ENCODE measurements at places on chromosomes 13 and 19. TPM values are rescaled to one million over a fixed set of nuclear protein-coding genes. Genes with fewer than 3 reads are reported as not detected.
A peak's percentile ranks its signal among the peaks of the same experiment; 100 is the strongest.

The CYP2A7 gene
- not detected for total RNA-seq

The IFNL1 gene
- total RNA-seq, result not detected

The HCN2 gene
- total RNA-seq, result 28.3 TPM

The PRKCG gene
- total RNA-seq, result 0.21 TPM

The PLK5 gene
- 0.54 TPM for total RNA-seq

The KLK3 gene
- total RNA-seq, result not detected

The PPP1R37 gene
- 34.8 TPM for total RNA-seq

The CFAP97D2 gene
- total RNA-seq, result not detected

The FGF21 gene
- total RNA-seq, result not detected

The ZNF83 gene
- total RNA-seq, result 55.6 TPM

The THSD8 gene
- total RNA-seq, result 8.2 TPM

The KLK14 gene
- not detected for total RNA-seq

The LILRA5 gene
- total RNA-seq, result not detected

- DNase-seq, result peak; percentile 99
These were observed at the start of gene MEGF8 for GRCh38 chr19:42325308-42325895. TSS of gene MEGF8 (plus strand) at chr19:42325635. CDS start at chr19:42326244, 609 bp downstream.

DNA sequence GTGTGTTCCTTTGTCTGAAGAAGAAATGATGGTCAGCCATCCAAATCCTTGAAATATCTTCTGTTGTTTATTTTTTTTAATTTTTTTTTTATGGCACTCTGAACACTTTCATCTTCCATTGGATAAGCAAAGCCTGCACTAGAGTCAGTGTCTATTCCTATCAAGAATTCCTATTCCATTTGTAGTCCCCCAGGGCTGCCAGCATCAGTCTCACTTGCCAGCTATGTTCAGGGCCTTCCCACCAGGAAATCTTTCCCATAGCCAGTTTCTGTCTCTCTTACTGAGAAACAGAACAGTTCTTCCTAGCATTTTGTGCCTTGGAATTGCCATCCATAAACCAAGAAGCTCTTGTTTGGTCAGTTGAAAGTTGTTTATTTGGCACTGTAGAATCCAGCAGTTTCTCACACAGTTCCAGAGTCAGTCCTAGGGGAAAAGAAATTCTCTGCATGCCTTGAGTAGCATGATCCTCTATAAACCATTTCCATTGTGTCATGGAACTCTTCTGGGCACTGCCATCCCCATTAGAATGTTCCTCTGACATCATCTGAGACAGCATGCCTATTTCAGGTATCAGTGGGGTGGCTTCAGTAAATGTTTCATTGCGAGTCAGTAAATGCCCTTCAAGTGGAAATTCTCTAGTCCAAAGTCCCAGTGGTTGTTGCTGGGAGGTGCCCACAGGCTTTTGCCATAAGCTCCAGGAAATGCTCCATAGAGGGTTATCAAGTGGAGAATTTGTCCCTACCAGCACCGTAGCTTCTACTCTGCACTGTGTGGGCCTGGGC lies 18.7 kb upstream of the SPRYD7 start:
- DNase-seq, result no peak

- no peak for DNase-seq
These were observed 130.3 kb upstream of the LSM14A start for GRCh38 chr19:34041925-34042521.

DNA sequence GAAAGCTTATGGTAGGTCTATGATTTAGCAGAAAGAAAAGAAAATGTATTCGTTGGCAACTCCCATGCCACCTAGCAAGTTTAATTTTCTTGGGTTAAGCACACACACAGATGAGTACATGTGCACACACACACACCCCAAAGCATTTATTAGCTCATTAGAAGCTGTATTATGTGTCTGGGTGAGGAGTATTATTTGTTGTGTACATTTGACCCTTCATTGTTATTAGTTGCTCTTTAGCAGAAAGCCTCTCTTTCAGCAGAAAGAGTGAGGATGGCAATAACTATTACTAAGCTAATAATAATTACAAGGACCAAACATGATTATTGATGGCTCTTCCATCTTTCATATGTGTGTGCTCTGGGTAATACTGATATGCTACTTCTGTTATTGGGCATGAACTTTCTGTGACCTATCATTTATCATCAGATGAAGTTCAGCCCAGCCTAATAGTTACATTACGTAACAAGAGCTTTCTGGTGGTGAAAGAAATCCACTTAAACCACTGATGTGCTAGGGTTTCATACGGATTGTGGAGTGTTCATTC lies 177.4 kb upstream of the OBI1 start:
- no peak for DNase-seq

- DNase-seq, result peak; percentile 95
These were observed 54.4 kb downstream of the COL4A2 start for GRCh38 chr13:110361365-110361911.

DNA sequence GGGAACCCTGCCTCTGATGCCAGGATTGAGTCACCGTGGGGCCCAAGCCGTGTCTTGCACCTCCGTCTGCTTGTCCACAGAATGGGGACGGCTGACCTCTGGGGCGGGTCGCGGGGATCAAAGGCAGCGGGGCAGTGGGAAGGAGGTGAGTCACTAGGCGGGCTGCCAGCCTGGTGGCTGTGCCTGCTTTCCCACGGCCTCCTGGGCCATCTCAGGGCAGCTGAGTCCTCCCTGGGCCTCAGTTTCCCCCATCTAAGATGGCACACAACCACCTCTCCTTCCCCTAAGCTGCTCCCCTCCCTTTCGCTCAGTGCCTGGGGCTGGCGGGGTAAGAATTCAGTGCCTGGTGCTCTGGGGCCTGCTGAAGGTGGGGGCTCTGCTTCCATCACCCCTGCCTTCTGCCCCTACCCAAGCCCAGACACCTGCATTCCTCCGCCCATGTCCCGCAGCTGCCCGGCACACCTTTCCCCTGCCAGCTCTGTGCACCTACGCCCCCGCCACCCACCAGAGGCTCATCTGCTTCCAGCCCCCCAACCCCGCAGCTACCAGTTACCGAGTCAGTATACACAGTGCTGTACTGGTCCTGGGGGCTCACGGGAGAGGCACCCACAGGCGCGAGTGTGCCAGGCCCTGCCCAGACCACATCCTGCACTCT lies 3.5 kb downstream of the MKNK2 start:
- DNase-seq, result no peak

GRCh38 chr19:29777781-29778309 lies 33.9 kb upstream of the CCNE1 start:
- no peak for DNase-seq

DNA sequence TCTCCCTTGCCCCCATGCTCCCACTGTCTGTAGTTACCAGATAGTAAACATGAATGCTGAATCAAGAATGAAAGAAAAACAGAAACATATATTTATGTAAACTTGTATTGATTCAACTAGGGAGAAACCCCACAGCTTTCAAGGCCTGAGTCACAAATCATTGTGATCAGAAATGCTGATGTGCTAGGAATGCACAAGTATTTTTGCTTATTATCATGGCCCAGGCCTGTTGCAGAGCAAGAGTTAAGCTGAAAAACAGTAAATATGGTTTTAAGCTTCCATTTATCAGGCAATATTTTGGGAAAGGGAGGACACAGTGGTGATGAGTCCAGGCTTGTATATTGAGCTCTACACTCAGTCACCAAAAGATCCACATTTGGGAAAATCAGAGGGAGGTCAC lies 669.6 kb downstream of the DIAPH3 start:
- no peak for DNase-seq

DNA sequence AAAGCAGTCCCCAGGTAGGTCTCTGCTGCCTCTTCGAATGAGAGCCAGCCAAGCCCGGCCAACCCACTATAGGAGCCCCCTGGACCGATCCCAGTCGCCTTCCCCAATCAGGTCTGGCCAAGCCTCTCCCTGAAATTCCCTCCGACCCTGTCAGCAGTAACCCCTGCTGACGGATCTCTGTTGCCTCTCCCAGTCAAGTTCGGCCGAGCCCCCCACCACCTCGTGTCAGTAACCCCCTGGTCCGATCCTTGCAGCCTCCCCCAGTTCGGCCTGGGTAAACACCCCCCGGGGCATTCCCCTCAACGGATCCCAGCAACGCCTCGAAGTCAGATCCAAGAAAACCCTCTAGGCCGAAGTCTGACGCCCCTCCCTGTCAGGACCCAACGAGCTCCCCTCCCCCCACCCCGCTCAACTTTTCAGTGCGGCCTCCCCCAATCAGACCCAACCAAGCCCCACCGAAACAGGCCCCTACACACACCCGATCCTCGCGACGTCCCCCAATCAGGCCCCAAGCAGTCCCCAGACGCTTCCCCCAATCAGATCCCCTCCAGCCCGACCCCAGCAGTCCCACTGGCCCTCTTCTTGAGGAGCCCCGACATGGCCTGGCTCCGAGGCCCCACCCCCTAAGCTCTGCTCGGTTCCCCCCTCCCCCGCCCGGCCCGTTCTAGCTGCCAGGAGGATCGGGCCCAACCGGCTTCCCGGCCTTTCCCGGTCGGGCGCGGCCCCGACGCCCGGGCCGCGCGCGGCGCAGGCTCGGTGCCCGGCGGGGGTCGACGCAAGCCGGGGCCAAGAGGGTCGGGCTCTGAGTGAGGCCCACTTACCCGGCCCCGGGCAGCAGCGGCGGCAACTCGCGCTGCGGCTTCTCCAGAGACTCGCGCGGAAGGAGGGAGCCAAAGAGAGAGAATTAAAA lies 1.8 kb downstream of the TNPO2 start:
- no peak for DNase-seq

- DNase-seq, result no peak
These were observed 822 bp upstream of the ZNF274 start for GRCh38 chr19:58181902-58182576.

DNA sequence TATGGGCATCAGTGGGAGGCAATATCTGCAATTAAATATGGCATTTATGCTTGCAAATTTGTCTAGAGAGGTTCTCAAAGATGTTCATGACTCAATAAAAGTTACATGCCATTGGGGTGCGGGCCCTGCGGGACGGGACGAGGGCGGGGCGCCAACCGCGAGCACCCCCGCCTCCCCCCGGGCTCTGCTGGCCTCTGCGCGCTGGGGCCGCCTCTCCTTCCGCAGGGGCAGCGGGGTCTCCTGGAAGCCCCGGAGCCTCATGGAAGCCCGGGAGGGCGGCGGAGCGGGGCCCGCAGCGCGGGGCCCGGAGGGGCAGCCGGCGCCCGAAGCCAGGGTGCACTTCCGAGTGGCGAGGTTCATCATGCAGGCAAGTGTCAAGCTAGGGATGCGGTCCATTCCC lies 179.2 kb downstream of the TPTE2 start:
- DNase-seq, result no peak

GRCh38 chr13:39419068-39419467 lies 183.9 kb downstream of the LHFPL6 start:
- DNase-seq, result no peak

DNA sequence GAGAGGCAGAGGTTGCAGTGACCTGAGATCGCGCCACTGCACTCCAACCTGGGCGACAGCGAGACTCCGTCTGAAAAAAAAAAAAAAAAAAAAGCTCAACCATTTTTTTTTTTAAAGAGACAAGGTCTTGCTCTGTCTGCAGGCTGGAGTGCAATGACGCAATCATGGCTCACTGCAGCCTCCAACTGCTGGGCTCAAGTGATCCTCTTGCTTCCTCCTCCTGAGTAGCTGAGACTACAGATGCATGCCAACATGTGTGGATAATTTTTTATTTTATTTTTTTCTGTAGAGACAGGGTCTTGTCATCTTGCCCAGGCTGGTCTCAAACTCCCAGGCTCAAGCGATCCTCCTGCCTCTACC lies 10.3 kb downstream of the EHD2 start:
- DNase-seq, result no peak

DNA sequence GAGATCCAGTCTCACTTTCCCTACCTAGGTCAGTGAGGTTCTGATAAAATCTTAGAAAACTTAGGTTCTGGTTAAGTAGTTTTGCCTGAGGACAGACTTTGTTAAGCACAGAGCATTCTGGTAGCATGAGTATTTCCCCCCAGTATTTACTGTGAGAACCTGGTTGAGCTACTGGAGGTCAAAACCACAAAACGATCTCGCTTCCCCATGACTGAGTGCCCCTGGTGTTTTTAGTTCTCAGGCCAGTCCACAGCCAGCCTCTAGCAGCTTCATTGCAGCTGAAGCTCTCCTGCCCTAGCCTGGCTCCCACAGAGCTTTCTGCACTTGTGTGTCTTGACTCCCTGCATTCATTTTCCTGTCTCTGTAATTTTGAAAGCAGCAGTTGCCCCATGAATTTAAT lies 1138.2 kb downstream of the UQCRFS1 start:
- DNase-seq, result no peak

- no peak for DNase-seq
These were observed 19.1 kb downstream of the C19orf12 start for GRCh38 chr19:29695765-29696564.

DNA sequence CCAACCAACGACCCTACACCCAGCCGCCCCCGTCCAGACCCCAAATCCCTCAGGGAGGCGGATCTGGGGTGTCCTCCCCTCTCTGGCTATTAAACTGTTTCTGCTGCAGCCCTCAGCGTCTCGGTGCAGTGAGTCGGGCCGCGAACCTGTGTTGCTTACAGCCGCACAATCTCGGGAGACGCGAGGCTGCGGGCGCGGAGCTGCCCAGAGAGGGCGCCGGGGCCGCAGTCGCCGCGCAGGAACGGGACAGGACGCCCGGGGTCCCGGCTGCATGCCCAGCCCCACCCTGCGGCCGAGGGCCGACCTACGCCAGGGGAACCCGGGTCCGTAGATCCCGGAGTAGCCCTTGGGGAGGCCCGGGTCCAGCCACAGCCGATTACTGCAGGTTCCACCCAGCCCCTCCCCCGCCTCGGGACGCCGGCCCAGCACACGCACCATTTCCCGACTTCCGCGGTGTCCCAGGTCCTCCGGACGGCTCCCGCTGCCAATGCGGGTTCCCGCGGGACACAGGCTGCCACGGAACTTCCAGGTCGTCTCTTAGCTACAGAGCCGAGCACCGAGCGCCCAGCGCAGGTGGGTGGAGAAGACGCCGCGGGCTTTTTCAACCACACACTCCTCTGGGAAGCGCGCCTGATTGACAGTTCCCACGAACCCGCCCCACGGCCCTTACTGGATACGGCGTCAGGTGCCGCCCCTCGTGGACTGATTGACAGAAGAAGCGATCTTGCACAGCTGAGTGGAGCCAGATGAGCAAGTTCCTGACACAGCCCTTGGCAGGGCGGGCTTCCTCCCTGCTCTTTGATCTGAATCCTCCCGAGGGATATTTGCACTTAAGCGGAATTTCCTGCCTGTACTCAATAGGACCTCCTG lies at the start of gene ZNF799:
Gene ZNF799 (minus strand): TSS at position 639 of the 870 bp plus-strand sequence. CDS start 201 bp downstream, at position 438.
- peak; percentile 96 for DNase-seq

DNA sequence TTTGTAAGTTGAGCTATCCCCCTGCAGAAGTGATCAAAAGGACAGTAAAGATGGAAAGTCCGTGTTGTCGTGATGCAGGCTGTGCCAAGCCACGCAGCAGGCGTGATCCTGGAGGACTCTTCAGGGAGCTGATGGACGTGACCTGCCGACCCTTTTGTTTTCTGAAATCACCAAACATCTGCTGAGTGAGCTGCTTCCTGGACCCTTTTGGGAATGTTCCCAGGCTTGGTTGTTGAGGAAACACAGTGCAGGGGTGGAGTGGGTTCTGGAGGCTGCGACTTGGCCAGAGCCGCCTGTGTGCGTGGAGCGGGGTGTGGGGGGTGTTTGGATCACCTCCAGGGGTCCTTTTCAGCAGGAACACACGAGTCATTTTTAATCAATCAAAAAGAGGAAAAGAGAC lies 15.4 kb upstream of the CPAMD8 start:
- DNase-seq, result peak; percentile 91

- no peak for DNase-seq
These were observed 225.3 kb downstream of the GGACT start for GRCh38 chr13:100363285-100363711.

- DNase-seq, result no peak
These were observed 11.7 kb downstream of the SMG9 start for GRCh38 chr19:43743059-43743458.

- no peak for DNase-seq
These were observed 744 bp upstream of the ZNF584 start for GRCh38 chr19:58407658-58408151.
